ENCODE measurements at places on chromosomes 1 and 21. TPM values are rescaled to one million over a fixed set of nuclear protein-coding genes. Genes with fewer than 3 reads are reported as not detected.

GRCh38 chr1:6517435-6517851, 26.0 kb upstream of the PLEKHG5 start:
- DNase-seq: no peak

Gene APOBEC4
- total RNA-seq: not detected

Gene LENEP
- 0.84 TPM for total RNA-seq

Gene LY9
- total RNA-seq: not detected

DNA sequence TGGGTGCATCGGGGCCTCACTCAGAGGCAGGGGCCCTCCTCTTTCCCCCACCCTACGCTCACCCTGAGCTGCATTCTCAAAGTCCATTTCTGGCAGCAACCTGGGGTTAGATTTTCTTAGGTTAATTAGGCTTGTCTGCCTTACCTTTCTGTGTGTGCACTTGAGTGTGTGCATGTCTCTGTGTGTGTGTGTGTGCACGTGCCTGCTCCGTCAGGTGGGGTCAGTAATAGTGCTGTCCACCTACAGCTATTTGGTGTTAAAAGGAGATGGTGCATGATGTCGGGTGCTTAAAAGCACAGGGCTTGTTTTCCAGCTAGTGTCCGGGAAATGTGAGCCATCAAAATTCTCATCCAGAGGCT, 257.9 kb downstream of the CAMTA1 start:
- DNase-seq: no peak

DNA sequence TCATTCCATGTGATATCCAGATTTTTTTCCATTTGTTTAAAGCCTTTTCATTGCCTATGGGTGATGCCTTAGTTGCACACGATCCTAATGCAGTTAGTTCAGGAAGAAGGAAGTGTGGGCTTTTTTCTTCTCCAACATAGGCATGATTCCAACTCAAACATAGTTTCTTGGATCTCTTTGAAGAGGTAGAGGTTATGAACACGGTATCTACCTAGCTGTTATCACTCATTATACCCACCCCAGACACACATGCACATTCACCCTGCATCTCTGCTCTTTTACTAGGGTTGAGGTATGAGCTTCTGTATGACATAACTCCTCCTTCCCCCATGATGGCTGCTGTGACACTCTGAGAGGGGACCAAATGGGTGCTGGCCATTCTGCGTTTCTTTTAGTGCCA, 122.1 kb upstream of the ZNF648 start:
- DNase-seq: no peak

- DNase-seq: no peak
These were observed 23.0 kb downstream of the RUNX1 start for GRCh38 chr21:35026153-35026500.

- DNase-seq: no peak
These were observed 3.8 kb upstream of the PIGC start for GRCh38 chr1:172447641-172448040.

- no peak for DNase-seq
These were observed 44.9 kb upstream of the ECE1 start for GRCh38 chr1:21335088-21335691.
